Stimulated activated CD8-positive, alpha-beta memory T cell treated with anti-CD3 and anti-CD28 coated beads, Interleukin-7, amount 100 ng/mL, for 48 hours (primary cell): ENCODE measurements at places on chromosomes 1 and 21.
A peak's percentile ranks its signal among the peaks of the same experiment; 100 is the strongest.

DNA sequence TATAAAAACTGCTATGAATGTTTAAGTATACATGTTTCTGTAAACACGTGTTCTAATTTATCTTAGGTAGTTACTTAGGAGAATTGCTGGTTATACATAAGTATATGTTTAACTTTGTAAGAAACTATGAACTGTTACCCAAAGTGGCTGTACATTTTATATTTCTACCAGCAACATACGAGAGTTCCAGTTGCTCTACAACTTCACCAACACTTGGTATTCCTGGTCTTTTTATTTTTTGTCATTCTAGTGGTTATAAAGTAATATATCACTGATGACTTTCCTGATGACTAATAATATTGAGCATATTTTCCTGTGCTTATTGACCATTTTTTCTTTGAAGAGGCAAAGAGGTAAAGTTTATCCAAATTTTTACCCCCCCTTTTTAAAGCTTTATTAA, 76.0 kb downstream of the KIAA0319L start:
- DNase-seq, result no peak

- no peak for DNase-seq
These were observed 9.5 kb upstream of the HPDL start for GRCh38 chr1:45317166-45317565.

DNA sequence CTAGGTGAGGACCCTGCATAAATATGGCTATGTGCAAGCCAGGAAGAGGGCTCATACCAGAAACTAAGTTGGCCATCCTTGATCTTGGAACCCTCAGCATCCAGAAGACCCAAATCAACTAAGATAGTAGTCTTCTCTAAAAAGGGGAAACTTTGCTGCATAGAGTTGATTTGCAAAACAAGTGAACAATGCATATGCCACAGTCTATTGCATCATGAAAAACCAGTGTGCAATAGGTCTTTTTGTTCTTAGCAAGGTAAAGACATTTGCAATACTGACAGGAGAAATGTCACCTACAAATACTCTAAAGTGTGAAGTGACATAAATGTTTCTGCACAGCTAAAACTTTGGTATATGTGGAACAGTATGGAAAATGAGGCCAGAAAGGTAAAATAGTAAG, 2.0 kb upstream of the IFI16 start:
- DNase-seq, result no peak

- DNase-seq, result no peak
These were observed 14.8 kb upstream of the SLC27A3 start for GRCh38 chr1:153760440-153760839.

DNA sequence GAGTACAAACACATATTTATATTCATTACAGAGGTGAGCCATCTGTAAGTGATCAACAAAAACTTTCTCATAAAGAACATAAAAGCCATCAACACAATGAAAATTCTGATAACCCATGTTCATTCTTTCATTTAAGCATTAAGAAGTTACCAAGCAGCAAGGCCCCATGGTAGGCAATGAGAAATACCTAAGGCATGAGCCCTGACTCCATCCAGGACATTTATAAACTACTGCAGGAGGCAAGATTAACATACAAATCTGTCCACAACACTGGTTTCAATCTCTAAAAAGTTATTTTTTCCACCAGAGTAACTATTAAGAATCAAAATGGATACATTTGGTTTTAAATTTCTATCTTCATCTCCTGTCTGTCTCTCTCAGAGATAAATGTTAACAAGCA, 76.1 kb downstream of the SIPA1L2 start:
- DNase-seq, result no peak

DNA sequence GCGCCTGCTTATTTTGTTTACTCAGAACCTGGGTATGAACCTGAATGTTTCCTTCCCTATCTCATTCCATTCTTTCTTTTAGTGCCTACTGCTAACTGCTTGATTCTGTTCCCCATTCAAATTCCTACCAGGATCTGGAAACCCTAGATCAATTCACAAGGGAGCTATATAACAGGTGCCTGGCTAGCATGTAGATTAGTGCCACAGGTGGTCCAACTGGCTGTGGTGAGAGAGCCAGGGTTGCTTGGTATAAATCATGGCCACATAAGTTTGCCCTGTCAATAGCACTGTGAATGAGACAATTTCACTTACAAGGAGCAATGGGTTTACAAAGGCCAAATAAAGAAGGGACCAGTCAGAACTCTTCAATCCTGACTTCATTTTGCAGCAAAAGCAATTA, 6.6 kb upstream of the PRPF38B start:
- no peak for DNase-seq

DNA sequence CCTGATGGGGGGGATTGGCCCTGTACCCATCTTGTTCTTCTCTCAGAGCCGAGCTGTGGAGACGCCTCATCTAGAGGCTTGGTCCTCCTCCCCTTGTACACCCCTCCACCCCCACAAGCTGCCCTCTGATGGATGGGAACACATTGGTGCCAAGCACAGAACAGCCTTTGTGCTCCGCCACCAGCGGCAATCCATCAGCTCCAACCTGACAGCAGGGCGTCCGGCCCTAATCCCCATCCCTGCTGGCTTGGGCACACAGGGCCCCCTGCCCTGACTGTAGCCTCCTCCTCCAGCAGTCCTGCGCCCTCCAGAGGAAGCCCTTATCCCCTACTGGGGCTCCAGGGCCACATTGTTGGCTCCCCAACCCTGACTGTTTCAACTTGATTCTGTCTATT, 3.8 kb upstream of the MYOG start:
- DNase-seq, result no peak

DNA sequence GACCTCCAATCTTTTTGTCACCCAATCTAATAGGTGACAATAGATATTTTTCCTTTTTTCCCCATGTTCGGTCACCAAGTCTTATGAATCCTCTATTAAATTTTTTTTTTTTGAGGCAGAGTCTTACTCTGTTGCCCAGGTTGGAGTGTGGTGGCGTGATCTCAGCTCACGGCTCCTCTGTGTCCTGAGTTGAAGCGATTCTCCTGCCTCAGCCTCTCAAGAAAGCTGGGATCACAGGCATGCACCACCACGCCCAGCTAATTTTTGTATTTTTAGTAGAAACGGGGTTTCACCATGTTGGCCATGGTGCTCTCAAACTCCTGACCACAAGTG, 42.5 kb upstream of the MTF1 start:
- no peak for DNase-seq

GRCh38 chr21:17540530-17540929, 27.7 kb downstream of the CXADR start:
- no peak for DNase-seq

- no peak for DNase-seq
These were observed 170.6 kb downstream of the LTN1 start for GRCh38 chr21:28822123-28822399.

DNA sequence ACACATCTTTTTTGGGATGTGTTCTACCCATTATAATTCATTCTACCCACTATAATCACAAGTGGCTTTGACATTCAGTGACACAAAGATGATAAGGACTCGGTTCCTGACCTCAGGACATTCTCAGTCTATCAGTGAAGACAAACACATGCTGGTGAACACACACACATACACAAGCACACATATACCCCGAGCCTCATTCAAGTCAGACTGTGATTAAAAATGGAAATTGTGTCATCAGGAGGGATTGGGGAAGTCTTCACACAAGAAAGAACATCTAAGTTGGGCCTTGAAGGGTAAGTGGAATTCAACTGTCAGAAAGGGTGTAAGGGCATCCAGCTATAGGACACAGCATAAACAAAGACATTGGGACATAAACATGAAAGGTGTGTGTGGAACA, 2.6 kb upstream of the LAD1 start:
- DNase-seq, result no peak

DNA sequence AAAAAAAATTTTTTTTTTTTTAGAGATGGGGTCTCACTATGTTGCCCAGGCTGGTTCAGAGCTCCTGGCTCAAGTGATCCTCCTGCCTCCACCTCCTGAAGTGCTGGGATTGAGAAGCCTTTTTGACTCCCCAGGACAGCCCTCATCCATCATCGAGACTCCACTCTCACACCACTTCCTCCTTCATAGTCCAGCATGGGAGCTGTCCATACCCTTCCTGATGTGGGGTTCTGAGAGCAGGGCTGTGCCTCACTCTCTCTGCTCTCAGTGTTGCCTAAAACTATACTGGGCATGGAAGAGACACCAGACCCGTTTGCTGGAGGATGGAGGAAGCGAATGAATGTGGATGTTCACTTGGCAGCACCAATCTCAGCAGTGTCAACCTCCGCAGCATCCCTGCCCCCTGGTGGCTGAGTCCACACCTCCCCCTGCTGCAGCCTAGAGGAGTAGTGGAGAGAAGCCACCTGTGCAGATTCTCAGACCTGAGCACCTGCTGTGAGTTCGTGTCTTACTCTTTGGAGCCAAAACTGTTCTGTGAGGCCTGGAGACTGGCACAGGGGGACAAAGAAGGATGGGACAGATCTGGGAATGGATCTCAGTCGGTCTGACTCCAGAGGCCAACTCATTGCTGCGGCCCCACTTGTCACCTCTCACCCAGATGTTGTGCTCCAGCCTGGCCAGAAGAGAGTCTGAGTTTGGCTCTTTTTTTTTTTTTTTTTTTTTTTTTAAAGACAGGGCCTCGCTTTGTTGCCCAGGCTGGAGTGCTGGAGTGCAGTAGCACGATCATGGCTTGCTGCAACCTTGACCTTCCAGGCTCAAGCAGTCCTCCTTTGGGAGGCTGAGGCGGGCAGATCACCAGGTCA, 17.7 kb downstream of the TINAGL1 start:
- peak; percentile 49 for DNase-seq

- no peak for DNase-seq
These were observed 33.8 kb upstream of the IL20 start for GRCh38 chr1:206831650-206832049.

DNA sequence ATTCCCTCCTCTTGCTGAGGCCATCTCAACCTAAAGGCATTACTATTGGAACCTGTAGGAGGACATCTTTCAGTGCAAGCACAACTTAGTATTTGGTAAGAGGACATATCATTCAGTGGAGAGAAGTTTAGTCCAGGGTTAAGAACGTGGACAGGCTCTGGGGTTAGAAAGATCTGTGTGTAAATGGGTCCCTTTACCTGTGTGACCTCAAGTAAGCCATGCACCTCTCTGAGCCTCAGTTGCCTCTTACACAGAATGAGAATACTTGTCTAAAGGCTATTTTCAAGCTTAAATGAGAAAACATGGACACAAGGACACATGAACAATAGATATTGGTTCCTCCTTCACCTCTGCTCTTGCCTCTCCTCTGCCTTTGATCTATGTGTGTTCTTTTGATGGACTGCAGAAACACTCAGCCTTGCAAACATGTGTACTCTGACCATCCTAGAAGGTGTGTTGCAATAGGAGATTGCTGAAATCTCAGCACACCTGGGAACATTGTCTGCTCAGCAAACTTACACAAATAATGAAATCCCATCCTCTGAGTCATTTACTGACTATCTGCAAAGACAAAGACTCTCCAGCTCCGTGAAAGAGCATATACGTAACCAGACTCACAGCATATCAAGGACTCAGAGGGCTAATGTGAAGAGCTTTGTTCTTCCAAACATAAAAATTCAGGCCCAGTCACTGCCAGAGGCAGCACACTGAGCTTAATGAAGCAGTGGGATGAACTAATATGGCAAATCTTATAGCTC, 143.8 kb downstream of the DAB1 start:
- no peak for DNase-seq

GRCh38 chr1:7402548-7402850, 368.6 kb upstream of the VAMP3 start:
- no peak for DNase-seq

- DNase-seq, result no peak
These were observed 350.9 kb downstream of the BRINP3 start for GRCh38 chr1:190126728-190127127.
